Fibroblast of villous mesenchyme (primary cell): ENCODE measurements at places on chromosomes 6 and 20.

DNA sequence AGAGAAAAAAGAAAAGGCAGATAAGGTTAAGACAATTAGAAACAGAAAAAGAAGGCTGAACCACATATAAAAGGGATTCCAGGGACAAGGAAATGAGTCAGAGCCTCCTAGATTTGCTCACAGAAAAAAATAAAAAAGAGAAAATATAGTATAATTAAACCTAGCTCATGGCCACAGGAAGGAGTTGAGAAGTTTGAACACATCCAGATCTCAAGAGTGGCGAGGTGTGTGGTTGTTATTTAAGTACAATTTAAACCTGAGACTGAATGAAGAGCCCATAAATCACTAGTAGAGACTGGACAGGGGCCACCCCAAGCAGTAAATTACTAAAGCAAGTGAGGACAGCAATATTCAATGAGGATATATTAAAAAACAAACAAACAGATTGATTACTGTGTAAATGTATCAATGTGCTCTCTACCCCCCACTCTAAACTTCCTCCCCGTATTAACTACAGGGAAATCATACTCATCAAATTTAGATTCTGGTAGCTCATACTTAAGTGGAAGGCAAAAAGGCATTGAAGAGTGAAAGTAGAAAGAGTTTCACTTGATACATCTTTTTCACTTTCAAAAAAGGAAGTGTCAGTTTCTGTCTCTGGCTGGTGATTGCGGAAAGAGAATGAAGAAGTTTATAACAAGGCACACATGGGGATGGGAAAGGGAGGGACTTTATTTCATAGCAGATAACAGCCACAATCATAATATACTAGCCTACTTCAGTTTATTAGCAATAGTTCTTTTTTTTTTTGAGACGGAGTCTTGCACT is 49.3 kb upstream of the SCAF8 start:
- DNase-seq, result peak; percentile 22

DNA sequence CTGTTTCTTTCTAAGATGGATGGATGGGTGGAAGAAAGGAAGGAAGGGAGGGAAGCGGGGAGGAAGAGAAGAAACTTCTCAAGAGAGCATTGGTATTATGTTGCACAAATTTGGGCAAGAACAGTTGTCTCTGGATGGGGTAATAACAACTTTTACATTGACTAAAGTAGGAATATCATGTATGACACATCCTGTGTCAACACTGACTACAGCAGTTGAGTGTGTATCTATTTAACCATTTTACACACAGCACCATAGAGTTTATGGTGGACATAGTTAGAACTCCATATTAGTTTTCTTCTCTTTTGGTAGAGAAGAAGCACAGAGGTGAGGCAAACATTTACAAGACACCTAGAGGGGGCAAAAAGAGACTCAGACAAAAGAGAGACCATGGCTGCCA is 44.2 kb upstream of the RNF146 start:
- DNase-seq, result no peak

DNA sequence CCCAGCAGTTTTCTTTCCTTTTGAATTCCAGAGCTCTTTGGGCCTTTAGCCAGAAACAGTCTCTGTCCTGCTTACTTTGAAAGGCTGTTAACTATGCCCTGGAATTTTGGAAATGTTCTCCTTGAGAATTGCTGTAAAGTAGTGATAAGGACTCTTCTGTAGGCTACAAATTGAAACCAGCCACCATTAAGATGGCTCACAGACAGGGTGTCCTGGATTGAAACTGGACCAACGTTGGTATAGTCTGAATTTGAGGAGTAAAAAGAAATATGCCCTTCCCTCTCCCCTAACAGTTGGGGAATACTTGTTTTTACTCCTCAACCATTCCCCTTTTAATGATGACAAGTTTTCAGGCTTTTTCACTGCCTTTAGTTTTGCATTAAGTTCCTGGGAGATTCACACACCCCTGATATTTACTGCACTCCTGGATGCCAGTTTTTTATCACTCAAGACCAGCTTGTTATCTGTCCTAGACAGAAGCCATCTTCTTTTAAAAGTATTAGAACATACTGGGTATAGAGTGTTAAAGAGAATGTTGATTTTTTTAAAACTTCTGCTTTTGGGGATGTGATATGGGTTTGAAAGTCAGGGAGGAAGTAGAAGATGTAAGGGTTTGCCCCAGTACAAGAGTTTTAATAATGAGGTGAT is 21.9 kb downstream of the TOP1 start:
- peak; percentile 84 for DNase-seq

GRCh38 chr6:157586476-157587126 is 205.6 kb downstream of the ZDHHC14 start:
- DNase-seq, result no peak

DNA sequence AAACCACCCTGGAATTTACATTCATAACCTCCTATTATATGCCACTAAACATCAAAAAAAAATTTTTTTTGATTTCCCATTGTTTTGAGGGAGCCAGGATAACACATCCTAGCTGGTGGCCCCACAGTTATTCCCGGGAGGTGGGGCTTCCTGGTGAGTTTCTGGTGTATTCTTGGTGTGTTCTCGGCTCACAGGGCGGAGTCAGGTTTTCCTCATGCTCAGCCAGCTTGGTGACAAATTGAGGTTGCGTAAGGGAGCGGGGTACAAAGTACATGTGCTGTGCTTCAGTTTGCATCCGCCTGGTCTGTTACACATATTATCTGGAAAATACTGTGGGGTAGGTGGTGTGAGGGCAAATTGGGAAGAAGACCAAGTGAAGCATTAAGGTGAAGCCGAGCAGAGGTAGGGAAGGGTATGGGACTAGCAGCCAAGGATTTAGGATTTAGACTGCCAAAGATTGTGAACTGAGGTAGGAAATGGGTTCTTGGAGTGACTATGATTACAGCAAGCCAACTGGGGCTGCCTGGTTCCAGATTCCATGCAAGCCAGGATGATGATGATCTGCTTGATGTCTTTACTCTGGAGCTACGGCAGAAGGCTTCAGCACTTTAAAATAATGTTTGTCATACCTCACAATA is 46.2 kb upstream of the EEF1A1 start:
- peak; percentile 72 for DNase-seq

DNA sequence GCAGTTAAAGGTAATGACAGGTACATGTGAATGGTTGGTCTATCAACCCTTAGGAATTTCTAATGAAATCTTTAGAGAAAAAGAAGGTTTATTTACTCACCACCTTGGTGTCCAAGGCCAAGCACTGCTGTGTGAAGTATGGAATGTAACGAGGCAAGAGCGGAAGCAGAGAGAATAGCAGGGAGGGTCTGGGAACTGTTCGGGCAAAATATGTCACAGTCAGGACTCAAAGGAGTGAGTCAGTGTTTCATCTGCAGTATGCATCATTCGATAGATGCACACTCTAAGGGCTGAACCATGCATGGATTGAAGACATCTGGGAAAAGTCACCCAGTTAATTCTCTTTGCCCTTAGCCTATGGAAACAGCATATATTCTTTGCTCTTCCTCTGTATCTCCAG is 33.2 kb downstream of the ADGRF5 start:
- no peak for DNase-seq

DNA sequence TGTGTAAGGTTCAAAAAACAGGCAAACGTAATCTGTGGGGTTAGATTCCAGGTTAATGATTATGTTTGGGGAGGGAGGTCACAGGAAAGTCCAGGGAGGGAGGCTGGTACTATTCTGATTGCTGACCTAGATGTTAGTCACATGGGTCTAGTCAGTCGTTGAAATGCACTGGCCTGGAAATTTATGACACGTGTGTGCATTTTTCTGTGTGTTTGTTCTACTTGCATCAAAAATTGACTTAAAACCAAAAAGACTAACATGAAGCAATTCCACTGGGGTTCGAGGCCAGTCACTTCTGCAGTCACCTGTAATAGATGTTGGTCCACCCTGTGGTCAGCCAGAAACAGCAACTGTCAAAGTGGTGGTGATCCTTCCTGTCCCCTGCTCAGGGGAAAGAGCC is 104.2 kb upstream of the MLN start:
- DNase-seq, result peak; percentile 21

DNA sequence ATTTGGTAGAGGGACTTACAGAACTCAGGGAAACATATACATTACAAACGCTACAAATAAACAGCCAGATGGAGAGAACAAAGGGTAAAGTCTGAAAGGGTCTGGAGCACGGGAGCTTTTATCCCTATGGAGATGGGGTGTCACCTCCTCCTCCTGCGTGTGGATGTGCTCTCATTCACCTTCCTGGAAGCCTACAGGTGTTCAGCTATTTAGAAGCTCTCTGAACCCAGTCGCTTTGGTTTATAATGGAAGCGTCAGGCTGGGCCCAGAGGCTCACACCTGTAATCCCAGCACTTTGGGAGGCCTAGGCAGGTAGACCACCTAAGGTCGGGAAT is 17.7 kb upstream of the ITCH start:
- DNase-seq, result no peak

- DNase-seq, result peak; percentile 38
Measured at GRCh38 chr20:31607640-31608250, 2.7 kb downstream of the ID1 start.

DNA sequence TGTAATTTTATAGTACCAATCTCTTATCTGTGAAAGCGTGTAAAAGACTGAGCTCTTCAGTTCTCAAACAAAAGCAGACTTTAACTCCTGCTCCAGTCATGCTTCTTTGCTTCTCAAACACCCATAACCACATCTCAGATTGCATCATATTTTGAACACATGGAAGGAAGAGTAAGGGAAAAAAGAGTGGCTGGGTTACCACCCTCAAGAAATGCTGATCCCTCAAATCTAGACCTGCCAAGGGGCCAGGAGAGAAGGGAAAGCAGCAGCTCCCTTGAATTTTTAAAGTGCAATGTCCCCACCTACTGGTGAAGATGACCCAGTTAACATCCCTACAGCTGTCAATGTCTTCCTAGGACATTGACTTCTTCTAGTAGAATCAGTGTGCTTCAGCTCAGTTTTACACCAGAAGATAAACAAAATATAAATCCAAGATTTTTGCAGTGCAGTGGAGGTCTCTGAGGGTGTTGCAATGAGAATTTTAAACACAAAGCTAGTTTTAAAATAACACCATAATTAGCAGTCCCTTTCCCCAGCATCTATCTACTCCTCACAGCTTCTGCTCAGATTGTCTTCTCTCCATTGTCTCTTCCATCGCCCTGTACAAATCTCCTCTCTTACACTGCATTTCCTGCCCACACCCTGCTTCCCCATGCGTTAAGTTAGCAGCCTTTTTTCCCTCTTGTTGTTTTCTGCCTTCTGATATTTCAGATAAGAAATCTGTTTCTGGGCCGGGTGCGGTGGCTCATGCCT is 22.6 kb upstream of the HLA-DQB2 start:
- peak; percentile 73 for DNase-seq

GRCh38 chr6:37273690-37274089 is 15.7 kb upstream of the TMEM217 start:
- peak; percentile 52 for DNase-seq

DNA sequence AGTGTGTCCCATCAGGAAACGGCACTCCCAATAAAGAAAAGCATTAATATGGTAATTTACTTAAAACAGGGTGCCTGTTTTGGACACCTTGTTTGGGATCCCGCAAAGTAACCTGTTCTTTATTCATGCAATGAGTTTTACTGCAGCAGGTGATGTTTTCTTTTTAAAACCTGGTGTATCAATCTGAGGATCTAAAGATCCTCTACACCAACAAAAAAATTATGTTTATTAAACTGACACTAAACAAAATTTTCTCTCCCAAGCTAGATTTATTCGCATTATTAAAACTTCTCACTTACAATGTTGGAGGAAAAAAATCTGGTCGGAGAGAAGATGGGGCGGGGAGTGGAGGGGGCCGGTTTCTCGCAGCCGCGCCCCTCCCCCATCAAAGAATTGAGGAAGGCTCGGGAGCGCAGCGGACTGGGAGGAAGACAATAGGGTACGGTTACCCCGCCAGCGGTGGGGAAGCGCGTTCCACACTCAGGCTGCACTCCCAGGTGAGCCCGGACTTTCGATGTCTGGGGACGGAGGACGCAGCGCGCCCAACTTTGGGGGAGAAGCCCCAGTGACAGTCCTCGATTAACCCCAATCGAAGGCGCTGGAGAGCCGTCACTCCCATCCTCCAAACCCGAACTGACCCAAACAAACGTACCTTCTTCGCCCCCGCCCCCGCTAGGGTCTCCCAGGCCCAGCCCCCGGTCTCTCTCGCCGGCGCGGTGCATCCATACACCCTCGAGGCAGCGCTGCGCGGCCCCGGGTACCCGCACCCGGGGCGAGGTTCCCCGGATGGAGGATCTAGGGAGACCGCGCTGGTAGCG is 1.3 kb downstream of the CD24 start:
- no peak for DNase-seq

DNA sequence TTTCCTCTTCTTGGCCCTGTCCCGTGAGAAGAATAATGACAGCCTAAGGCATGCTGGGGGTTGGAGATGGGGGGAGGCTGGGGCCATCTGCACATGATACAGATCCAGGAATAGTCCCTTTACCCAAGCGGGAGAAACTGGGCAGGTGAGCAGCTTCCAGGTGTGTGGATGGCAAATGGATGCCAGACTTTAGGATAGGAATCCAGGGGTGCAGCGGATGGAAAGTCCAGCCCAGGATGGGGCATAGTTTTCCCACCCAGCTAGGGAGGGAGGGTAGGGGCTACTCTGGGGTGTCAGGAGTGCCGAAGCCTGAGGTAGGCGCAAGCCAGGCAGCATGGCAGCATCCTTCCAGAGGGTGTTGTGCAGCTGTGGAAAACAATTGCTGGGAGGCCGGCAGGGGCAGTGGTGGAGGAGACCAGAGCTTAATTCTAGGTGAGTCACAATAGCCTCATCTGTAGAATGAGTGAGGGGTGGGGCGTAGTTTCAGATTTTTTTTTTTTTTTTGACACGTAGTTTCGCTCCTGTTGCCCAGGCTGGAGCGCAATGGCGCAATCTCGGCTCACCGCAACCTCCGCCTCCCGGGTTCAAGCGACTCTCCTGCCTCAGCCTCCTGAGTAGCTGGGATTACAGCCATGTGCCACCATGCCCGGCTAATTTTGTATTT is 15.4 kb upstream of the FAM110A start:
- DNase-seq, result no peak

DNA sequence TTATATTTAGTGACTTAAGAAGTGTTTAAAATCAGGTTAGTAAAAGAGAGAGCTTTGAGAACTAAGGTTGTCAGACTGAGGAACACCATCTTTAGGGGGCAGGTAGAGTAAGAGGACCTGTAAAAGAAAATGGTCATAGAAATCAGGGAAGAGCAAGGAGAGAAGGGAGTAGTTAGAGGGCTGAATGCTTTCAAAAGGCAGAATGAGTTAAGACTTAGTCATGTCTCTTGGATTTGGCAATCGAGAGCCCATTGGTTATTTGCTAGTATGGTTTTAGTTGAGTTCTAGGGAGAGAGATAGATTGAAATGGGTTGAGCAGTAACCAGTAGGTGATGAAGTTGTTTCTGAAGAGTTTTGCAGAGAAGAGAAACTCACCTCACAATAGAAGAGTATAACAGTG is 51.1 kb downstream of the RALGAPB start:
- DNase-seq, result peak; percentile 24
